CD4-positive, alpha-beta T cell treated with Interferon gamma for 1 hour (primary cell): ENCODE measurements at places on chromosomes 11 and 22.

DNA sequence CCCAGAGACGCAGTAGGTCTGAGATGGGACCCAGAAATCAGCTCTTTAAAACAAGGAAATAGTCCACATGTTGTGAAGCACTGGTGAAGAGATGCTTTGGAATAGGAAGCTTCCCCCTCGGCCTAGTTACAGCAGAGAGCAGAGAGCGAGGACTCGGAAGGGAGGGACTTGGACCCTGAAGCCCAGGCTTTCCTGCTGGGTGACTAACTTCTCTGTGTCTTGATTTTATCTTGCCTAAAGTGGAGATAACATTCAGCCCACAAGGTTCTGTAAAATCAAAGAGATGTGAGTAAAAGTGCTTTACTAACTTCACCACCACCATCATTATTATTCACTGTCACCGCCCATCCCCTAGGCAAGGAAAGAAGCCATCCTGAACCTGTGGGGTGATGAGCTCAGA lies 58.4 kb downstream of the THAP12 start:
- DNase-seq: no peak

DNA sequence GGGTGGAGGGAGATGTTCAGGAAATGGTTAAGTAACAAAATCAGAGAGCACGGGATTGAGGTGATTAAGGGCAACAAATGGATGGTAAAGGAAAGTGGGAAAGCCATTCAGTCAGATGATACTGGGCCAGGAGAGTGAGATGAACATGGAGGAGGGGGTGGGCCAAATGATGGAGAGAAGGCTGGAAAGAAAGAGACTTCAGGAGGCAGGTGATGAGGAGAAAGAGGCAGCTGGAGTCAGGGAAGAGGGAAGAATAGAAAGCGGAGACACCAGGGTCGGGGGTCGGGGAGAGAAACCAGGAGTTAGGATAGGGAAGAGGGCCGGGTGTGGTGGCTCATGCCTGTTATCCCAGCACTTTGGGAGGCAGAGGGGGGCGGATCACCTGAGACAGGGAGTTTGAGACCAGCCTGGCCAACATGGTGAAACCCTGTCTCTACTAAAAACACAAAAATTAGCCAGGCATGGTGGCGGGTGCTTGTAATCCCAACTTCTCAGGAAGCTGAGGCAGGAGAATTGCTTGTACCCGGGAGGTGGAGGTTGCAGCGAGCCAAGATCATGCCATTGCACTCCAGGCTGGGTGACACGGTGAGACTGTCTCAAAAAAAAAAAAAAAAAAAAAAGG lies 4.7 kb upstream of the KDM2A start:
- no peak for DNase-seq

DNA sequence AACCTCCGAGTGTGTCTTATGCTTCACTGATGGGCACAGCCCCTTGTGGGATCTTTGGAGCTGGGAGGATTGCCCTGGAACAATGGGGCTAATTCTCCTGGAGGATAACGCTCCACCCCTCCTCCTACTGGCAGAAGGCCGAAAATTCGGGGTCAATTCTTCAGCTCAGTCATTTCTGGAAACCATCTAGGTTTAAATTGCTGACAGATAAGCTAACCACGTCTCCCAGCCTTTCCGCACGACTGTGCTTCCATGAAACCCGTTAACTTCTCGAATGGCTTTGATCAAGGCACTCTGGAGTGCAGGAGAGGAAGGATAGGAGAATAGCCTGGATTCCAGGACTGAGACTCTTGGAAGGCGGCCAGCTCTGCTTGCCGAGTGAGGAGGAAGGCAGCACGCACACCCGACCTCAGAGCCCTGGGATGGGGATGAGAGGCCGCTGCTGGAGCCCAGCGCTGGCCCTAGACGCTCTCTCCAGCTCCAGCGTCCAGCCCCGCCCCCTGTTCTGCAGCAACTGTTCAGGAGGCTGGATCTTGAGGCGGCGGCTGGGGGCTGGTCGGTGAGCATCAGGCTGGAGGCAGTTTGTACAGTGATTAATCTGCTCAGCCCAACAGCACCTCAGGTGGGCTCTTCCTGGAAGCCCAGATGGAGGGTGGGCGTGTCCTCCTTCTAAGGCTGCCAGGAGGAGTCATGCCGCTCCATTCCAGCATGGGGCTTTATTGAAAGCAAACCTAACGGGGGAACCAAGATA lies 176.7 kb upstream of the NCAM1 start:
- no peak for DNase-seq

- DNase-seq: no peak
These were observed 33.7 kb downstream of the ZC3H12C start for GRCh38 chr11:110126936-110127335.

GRCh38 chr11:13928566-13929251 lies 33.8 kb upstream of the SPON1 start:
- no peak for DNase-seq

DNA sequence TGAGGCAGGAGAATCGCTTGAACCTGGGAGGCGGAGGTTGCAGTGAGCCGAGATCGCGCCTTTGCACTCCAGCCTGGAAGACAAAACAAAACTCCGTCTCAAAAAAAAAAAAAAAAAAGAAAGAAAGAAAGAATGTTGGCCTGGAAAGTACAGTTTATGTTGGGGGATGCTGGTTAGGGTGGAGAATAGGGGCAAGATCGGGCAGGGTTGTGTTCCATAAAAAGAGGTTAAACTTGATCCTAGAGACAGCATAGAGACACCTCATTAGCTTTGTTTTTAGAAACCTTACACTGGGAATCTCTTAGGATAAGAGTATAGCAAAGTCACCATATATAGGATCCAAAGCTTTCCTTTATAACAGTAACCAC lies 1.9 kb upstream of the FTH1 start:
- no peak for DNase-seq
